ENCODE measurements at places on chromosomes 1 and 21. TPM values are rescaled to one million over a fixed set of nuclear protein-coding genes. Genes with fewer than 3 reads are reported as not detected.

DNA sequence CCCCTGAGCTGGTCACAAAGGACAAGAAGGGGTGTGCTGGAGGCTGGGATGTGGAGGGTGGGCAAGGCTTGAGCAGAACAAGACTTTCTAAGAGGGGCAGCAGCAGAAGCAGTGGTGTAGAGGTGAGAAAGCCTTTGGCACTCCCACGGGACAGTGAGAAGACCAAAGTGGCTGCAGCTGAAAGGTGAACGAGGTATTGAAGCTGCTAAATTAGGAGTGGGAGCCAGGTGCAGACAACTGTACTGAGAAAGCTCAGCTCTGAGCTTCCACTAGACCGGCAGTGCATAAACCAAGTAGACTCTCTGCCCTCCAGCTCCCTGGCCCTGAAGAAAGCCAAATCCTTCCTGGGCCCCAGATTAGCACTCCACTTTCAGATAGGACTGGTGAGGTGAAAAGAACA, 93.0 kb downstream of the VWA5B1 start:
- DNase-seq: no peak

DNA sequence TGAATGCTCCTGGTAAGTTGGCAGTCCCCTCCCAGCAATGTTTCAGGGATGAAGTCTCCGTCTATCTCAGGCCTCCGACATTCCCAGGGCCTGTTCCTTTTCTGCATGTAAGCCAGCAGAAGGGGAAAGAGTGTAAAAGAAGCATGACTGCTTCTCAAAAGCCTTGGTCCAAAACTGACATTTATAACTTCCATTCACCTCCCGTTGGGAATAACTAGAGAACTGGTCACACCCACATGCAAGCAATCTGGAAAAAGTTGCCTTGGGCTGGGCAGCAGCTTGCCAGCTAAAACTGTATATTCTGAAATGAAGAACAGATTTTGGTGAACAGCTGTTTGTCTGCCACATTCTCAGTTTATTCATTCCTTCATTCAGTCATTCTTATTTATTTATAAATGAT, 24.2 kb upstream of the NPL start:
- no peak for DNase-seq

DNA sequence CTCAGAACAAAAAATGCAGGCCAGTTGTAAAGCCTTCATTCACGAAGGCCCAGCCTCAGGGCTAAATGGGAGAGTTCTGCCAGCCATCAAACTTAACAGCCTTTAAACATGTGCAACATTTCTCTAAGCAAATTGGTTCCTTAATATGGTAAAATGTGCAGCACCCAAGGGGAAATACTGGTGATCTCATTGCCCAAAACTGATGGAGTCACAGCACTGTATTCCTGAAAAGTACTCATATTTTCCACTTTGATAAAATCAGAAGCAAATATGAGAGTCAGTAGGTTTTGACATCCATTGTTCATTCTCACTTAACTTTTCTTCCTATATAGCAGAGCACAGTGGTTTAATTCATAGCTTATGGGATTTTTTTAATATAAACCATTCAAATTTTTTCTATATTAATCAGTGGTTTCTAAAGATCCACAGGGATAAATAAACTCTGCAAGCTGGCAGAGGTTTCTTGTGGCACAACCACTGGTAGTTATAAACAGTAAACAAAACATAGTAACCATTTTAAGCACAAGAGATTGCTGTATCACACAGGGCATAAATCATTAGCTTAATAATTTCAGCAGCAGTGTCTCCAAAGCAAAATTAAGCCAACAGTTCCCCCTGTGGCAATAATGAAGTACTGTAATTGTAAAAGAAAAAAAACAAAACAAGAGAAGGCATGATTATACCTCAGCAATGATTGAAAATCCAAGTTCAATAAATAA, 106.9 kb upstream of the LYPLAL1 start:
- DNase-seq: no peak

DNA sequence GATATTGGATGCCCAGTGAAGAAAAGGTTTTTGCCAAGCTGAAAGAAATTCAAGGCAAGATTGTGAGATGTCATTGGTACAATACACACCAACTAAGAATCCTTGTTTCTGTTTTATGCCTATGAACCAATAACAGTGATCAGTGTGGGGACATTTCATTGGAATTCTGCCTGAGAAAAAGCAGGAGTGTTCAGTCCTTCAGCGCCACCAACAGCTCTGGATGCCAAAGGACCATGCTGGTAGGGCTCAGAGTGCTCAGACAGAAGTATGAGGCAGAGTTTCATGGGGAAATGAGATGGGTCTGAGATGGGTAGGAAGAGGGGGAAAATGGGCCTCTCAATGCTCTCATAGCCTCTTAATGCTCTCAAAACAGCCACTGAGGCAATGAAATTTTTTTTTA, 56.5 kb downstream of the GABPA start:
- DNase-seq: no peak

DNA sequence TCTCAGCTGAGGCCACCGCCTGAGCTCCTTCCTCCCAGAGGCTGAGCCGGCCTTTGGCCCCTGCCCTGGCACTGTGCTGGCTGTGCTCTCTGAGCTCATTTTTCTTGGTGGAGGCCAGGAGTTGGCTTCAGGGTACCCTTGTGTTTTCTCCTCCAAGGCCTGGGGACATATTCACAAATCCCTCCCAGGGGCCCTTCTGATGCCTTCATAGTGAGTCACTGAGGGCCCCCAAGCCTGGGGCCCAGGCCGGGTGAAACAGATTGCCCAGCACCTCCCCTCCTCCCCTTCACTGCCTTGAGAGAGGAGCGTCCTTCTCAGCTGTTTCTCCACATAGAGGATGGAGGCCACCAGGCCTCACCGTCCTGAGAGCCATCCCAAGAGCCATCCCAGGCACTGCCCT, 105.8 kb downstream of the SIK1 start:
- no peak for DNase-seq

DNA sequence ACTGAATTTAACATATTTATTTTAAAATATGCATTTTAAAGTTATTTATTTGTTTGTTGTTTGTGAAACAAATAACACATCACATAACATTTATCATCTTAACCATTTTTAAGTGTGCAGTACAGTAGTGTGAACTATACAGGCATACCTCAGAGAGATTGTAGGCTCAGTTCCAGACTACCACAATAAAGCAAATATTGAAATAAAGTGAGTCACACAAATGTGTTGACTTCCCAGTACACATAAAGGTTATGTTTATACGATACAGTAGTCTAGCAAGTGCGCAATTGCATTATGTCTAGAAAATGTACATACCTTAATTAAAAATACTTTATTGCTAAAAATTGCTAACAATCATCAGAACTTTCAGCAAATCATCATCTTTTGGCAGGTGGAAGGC, 739.4 kb upstream of the ADGRL4 start:
- no peak for DNase-seq

GRCh38 chr1:202172015-202172355, 11.6 kb upstream of the PTPN7 start:
- DNase-seq: no peak

DNA sequence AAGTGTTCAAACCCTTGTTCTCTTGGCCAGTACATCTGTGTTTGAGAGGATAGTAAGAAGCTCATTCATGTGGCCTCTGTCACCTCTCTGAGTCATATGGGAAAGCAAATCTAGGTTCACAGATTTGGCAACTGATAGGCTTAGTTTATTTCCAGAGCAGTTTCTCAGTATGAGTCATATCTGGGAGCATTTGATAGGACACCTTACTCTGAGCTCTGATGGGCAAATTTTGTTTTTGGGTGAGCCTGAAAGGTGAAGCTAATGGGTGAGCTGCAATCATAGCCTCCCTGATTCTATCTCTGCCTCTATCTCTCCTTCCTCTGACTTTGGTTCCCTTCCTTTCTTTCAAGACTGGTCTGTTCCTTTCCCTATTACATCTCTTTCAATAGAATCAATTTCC, 134.4 kb downstream of the S1PR1 start:
- no peak for DNase-seq

DNA sequence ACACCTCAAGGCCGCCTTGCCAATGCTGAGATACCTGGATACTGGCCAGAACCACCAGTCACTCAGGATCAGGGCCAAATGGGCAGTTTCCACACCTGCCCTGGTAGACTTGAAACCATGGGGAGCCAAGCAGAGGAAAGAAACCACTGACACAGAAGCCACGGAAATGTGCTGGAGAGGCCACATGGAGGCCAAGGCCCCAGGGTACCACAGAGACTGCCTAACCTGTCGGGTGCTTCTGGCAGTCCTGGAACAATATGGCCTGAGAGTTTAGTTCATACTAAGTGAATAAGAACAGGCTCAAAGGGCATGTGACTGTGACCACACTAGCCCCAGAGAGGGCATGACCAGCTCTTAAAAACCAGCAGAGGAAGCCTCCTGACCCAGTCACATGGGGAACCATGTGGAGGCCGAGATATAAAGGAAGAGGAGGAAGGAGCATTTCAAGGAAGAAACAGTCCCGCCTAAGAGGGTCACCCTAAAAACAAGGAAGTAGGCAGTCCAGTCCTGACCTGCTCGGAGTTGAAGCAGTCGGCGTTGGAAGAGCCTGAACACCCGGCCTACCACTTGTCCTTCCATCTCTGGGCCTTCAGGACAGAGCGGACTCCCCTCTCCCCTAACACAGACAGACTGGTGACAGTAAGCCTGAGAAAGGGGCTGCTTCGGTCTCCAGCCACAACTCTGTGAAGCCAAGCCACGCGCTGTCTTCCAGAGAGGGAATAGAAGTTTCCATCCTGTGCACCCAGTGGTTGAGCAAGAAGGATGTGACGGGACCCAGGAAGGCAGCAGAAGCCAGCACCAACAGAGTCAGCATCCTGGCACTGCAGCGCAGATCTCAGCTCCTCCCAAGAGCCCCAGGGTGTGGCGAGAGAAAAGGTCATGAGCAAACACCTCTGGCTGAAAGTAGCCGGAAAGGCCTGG, at the start of gene DENND2D:
Gene DENND2D (minus strand): TSS at position 766 of the 921 bp plus-strand sequence. CDS start 187 bp downstream, at position 579.
- no peak for DNase-seq

- DNase-seq: no peak
Observed at GRCh38 chr1:59856725-59857338, 42.1 kb downstream of the HOOK1 start.

GRCh38 chr1:212633161-212633560, 24.6 kb downstream of the ATF3 start:
- DNase-seq: no peak

DNA sequence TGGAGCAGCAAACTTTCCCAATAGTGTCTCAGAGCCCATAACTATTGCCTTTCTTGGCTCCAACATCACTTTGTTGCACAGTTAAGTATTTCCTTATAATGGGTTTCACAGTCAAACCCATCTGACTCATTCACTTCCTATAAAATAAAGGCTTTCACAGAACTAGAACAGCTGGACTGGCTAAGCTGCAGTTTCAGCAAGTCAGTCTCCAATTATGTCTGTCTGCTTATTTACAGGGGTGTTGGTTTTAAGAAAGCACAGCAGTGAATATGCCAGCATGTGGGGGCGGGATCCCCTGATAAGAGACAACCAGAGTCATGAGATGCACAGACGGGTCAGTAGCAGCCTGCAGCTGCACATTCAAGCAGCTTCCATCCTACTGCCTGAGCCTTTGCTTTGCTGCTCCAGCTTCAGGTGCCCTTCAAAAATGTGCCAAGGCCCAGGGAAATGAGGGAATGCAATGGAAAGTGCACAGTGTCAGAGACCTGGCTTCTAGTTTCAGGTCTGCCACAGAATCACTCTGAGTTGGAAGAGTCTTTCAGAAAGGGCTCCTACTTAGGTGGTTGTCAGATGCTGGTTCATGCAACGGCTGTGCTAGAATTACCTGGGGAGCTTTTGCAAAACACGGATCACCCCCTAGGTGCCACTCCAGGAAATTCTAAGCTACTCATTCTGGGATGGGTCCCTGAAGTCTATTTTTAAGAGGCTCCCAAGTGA, 24.8 kb downstream of the RNF19B start:
- no peak for DNase-seq

- no peak for DNase-seq
Observed at GRCh38 chr21:35284199-35284598, 235.1 kb upstream of the RUNX1 start.

DNA sequence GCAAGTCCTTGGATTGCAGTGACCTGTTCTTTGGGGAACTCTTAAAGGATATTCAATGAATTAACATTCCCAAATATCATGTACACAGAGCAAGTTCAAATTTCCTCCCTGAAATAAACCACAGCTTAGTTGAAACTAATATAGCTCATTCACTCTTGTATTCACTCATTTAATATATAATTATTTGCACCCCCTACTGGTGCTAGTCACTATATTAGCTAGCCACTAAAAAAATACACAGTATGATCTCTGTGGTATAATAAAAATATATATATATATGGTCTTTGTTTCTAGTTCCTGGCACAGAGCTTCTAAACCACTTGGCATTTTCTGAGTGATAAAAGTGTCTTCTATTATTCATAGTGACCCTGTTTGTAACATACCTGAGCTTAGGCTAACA, 177.3 kb upstream of the LYPLAL1 start:
- no peak for DNase-seq

Gene RGS2
- total RNA-seq: 13.9 TPM

Gene LCE3D
- total RNA-seq: not detected

Gene SPATA45
- total RNA-seq: 0.68 TPM
